ENCODE measurements at places on chromosomes 12 and 14.

GRCh38 chr12:113424915-113425823 is 3.0 kb downstream of the SDSL start:
- DNase-seq, result no peak

- no peak for DNase-seq
Observed at GRCh38 chr12:125038976-125039625, 26.1 kb upstream of the AACS start.

DNA sequence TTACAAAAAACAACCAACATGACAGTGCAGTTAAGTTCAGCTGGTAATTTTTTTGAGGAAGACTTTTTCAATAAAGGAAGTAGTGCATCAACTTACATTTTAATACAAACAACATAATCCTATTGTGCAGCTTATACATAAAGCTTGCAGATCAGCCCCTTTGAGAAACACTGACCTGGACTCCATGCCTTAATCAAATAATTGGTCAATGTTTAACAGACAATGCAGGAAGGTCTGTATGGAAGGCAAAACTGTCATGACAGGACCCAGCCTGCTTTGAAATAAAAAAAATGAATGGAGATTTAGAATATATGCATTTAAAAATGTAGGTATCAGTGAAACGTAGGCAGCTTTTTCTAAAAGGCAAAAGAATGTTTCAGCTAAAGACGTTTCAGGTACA is 321.7 kb upstream of the RPL10L start:
- no peak for DNase-seq

GRCh38 chr12:122327494-122328385 is 61.4 kb upstream of the VPS33A start:
- no peak for DNase-seq

DNA sequence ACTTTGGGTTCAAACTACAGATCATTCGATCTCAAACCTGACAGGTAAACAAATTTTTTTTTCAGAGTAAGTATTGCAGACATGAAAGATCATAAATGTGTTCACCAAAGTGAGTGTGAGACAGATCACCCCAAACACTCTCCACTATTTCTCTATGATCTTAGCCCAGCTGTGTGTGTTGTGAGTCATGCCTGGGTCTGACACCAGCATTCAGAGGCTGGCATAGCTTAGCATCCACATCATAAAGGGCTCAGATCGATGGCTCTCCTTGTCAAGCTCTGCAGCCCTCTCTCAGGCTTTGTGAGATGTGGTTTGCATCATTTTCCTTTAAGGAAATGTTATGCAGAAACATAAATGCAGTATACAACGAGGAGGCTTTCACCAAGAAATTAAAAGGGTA is 164.9 kb downstream of the ETV6 start:
- no peak for DNase-seq

- no peak for DNase-seq
Observed at GRCh38 chr12:108491256-108491655, 23.8 kb upstream of the FICD start.

DNA sequence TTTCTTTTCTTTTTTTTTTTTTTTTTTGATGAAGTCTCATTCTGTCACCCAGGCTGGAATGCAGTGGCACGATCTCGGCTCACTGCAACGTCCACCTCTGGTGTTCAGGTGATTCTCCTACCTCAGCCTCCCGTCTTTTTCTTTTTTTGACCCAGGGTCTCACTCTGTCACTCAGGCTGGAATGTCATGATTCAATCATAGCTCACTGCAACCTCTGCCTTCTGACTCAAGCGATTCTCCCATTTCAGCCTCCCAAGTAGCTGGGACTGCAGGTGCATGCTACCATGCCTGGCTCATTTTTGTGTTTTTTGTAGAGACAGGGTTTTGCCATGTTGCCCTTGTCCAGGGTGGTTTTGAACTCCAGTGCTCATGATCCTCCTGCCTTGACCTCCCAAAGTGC is 12.0 kb downstream of the FUT8 start:
- DNase-seq, result no peak

DNA sequence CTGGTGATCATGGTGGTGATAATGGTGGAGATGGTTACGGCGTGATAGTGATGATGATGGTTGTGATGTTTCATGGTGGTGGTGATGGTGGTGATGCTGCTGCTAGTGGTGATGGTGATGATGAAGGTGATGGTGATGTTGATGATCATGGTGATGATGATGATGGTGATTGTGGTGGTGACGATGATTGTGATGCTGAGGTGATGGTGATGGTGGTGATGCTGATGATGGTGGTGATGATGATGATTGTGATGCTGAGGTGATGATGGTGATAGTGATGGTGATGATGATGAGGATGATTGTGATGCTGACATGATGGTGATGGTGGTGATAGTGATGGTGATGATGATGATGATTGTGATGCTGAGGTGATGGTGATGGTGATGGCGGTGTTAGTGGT is 113.2 kb upstream of the EVL start:
- no peak for DNase-seq

GRCh38 chr14:67477926-67478799 is 10.4 kb downstream of the TMEM229B start:
- DNase-seq, result no peak

- DNase-seq, result peak; percentile 66
Observed at GRCh38 chr12:100668945-100669536, 95.6 kb downstream of the GAS2L3 start.

- no peak for DNase-seq
Observed at GRCh38 chr12:44403185-44403584, 472.9 kb downstream of the NELL2 start.

DNA sequence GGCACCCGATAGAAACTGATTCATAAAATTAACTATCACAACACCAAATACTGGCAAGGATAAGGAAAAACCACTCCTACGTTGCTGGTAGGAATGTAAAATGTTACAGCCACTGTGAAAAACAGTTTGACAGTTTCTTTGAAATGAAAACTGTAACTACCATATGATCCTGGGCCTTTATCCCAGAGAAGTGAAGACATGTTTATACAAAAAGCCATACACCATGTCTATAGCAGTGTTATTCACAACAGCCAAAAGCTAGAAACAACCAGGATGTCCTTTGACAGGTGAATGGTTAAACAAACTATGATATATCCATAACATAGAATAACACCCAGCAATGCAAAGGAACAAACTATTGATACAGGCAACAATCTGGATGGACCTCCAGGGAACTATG is 3.7 kb upstream of the C14orf132 start:
- no peak for DNase-seq

- no peak for DNase-seq
Observed at GRCh38 chr14:103427485-103428443, 42.5 kb downstream of the MARK3 start.

- DNase-seq, result no peak
Observed at GRCh38 chr14:66065188-66065587, 421.0 kb upstream of the CCDC196 start.

DNA sequence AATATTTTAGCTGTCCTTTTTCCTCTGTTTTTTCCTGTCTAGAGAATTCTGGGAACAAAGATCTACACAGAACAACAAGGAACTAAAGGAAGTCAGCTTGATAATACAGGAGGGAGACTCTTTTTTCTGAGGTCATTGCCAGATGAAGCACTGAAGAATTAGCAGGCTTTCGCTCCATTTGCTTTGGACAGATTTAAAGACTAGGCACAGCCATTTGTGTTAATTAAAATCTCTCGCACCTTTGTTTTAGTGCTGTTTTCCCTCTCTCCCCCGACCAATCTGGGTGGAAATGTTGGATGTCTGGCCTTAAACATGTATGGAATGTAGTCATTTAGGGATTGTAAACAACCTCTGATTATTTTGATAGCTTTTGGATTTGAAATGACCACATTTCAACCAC is 9.6 kb upstream of the GPHN start:
- DNase-seq, result no peak

- DNase-seq, result no peak
Observed at GRCh38 chr12:15469356-15469755, 147.0 kb downstream of the PTPRO start.

DNA sequence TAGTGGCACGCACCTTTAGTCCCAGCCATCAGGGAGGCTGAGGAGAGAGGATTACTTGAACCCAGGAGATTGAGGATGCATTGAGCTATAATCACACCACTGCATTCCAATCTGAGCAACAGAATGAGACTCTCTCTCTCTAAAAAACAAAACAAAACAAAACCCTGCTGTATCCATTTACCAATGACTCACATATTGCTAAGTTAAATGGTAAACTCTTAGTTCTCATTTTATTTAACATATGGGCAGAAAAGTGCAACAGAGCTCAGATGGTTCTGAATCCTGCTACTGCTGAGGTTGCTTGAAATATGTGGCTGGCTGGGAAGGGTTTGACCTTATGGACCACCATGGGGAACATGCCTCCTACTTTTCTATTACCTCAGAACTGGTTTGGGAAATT is 33.7 kb upstream of the CCNT1 start:
- no peak for DNase-seq

DNA sequence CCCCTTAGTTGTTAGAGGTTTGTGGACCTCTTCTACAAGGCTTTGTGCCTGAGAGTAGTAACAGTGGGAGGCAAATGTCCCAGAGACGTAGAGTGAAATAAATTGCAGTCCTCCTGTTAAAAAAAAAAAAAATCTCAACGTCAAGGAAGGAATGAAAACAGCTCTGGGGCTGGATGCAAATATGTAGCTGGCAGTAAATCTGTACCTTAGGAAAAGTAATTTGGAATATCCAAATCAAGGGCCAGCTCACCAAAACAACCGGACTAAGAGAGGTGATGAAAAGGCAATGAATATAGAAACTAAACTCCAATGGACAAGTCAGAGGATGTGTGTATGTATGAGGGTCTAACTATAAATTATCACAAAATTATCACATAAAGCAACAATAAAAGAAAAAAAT is 27.0 kb downstream of the SINHCAF start:
- DNase-seq, result no peak

- no peak for DNase-seq
Observed at GRCh38 chr12:121288158-121288845, 8.2 kb downstream of the CAMKK2 start.

GRCh38 chr12:105256921-105257320 is 20.9 kb upstream of the APPL2 start:
- DNase-seq, result no peak

DNA sequence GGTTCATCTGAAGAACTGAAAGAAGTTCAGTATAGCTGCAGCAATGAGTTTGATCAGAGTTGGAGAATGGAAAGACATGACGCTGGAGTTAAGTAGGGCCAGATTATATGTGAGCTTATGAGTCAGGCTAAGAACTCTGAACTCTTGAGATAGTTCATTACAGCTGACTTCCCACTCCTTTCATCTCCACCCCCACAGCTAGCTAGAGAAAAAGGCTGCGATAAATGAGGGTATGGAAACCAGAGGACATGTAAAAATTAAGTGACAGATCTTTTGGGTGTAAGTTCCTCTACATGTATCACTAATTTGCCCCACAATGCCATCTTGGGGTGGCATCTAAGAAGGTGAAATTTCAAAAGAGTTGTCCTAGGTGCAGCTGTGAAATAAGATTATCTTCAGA is 28.6 kb downstream of the PYM1 start:
- no peak for DNase-seq

- no peak for DNase-seq
Observed at GRCh38 chr14:83129496-83129895, 1595.8 kb upstream of the SEL1L start.

DNA sequence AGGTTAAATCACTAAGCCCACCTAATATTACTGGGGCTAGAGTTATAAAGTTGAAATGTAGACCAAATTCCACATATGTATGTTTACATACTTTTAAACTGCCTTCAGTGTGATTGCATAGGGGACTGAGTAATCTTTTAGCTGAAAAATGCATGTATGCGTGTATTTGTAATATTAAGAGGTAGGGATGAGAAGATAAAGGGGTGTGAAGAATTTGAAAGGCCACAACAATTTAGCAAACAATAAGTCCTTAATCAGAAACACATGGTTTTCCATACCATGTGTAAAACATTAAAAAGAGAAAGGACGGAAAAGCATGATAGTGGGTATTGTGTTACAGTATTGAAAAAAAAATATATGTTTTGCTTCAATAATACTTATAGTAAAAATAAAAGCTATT is 919.9 kb upstream of the FLRT2 start:
- no peak for DNase-seq

- DNase-seq, result no peak
Observed at GRCh38 chr14:95237958-95238340, 80.6 kb upstream of the DICER1 start.

GRCh38 chr14:58216544-58216943 is 16.6 kb downstream of the ACTR10 start:
- DNase-seq, result no peak

DNA sequence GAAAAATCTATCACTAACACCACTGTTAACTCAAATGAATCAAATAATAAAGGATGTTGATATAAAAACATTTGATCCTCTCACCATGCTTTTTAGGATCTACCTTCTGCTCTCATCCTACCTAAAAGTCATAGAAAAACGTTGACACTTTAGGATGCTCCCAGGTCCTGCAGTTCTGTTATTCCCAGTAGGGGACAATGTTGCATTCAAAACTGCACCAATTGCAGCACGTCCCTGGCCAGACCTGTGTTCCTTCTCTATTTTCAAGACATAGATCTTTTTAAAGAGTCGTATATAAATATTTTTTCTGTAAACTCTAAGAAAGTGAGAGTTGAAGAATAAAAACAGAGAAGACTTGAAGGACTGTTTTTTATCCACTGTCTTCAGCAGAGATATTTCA is 8.8 kb downstream of the AICDA start:
- DNase-seq, result no peak

DNA sequence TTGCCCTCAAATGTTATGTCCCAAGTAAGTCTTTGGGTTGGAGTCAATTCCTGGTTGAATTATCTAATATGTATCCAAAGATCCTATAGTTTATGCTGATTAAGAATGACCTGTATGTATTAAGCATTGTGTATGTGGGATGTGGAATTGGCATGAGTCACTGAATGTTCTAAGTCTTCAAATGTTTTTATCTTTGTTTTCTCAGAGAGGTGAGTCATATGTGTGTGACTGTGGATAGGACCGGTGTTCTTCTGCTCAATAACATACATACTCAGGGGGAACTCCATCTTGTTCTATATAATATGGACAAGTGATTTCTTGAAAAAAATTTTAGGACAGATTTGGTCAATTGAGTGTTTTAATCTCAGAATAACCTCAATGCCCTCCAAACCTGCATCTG is 57.9 kb downstream of the NAV3 start:
- DNase-seq, result peak; percentile 67

GRCh38 chr12:120705618-120706017 is 4.6 kb upstream of the UNC119B start:
- no peak for DNase-seq

GRCh38 chr12:49693931-49694444 is 13.2 kb downstream of the FMNL3 start:
- DNase-seq, result no peak

GRCh38 chr14:70808416-70809224 is 693 bp downstream of the MAP3K9 start:
- no peak for DNase-seq

GRCh38 chr12:110200124-110200417 is 75.9 kb downstream of the IFT81 start:
- DNase-seq, result no peak

- no peak for DNase-seq
Observed at GRCh38 chr12:67980391-67980790, 8.9 kb upstream of the IFNG-AS1 start.

- no peak for DNase-seq
Observed at GRCh38 chr12:31599053-31599452, 8.1 kb upstream of the DENND5B start.

All from HCT116 (cell line).